ENCODE measurements at places on chromosomes 6 and 20. TPM values are rescaled to one million over a fixed set of nuclear protein-coding genes. Genes with fewer than 3 reads are reported as not detected.

GRCh38 chr6:46972531-46972930, 50.8 kb upstream of the ADGRF5 start:
- no peaks in the 10 kb centered on the region for H3K27me3 ChIP-seq
- H3K4me1 ChIP-seq: no peaks in the 10 kb centered on the region
- no peak overlapping the region for H3K4me3 ChIP-seq
- H3K27ac ChIP-seq: no peak overlapping the region

- no peaks in the 10 kb centered on the region for H3K27me3 ChIP-seq
- no peak for DNase-seq
- H3K4me1 ChIP-seq: peaks cover 13% of the 10 kb centered on the region
- H3K4me3 ChIP-seq: no peak overlapping the region
- no peak overlapping the region for H3K27ac ChIP-seq
These were observed 25.6 kb downstream of the DHX35 start for GRCh38 chr20:38987777-38988176.

- no peaks in the 10 kb centered on the region for H3K4me1 ChIP-seq
- DNase-seq: peak; percentile 92
- no peaks in the 10 kb centered on the region for H3K36me3 ChIP-seq
These were observed at the start of gene GPR6 for GRCh38 chr6:109978174-109979032. GPR6 (plus strand) TSS chr6:109978311; CDS start chr6:109979113, 802 bp downstream.

Gene AKAP12
- total RNA-seq: 70.1 TPM

DNA sequence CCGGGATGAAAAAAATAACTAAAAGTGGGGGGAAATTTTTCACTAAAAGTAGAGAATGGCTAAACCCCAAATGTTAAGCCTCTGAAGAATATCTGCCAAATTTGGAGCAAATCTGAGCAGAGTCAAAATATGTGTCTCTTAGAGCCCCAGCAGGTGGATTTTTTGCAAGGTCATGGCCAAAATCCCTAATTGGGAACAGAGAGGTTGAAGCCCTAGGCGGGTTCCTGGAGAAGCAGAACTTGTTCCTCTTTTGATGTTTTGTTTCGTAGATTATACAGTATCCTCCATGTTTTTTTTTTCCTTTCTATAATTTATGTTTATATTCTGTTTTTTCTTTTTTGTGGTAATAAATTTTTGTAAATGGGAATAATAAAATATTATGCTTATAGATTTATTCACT, 94.4 kb downstream of the PLCB4 start:
- H3K27ac ChIP-seq: no peak overlapping the region
- peaks cover 17% of the 10 kb centered on the region for H3K4me1 ChIP-seq
- DNase-seq: no peak
- no peak overlapping the region for H3K4me3 ChIP-seq
- no peaks in the 10 kb centered on the region for H3K27me3 ChIP-seq
- H3K36me3 ChIP-seq: no peaks in the 10 kb centered on the region

DNA sequence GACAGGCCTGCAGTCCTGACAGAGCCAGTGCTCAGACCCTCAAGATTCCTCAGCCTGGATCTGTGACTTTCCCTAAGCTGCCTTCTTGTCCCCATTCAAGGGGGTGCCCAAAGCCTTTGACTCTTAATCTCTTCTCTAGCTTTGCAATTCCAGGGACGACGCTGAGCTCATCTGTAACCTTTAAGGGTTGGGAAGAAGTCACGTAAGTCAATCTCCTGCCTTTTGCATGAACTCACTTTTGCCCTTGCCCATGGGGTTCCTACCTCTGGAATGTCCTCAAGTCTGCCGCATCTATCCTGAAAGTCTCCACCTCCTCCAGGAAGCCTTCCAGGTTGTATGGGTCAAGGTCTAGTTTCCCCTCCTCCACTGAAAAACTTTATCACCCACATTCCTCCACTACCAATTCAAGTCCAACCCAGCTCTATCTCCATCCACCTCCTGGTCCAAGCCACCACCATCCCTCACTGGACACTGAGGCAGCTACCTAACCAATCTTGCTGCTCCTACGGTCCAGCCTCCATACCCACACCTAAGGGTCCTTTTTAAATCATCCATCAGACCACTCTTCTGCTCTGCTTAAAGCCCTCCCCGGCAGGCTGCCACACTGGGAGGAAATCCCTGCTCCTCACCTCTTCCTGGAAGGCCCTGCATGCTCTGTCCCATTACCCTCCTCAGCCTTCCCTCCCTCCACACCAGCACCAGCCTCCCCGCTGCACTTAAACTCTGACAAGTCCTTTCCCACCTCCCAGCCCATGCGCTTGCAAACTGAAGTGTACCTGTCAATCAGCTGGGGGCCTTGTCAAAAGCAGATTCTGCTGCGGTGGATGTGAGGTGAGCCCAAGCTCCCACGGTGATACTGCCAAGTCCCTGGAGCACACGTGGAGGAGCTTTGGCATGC, 29.7 kb downstream of the PREX1 start:
- H3K27me3 ChIP-seq: no peaks in the 10 kb centered on the region
- H3K27ac ChIP-seq: no peak overlapping the region
- no peaks in the 10 kb centered on the region for H3K4me1 ChIP-seq
- no peaks in the 10 kb centered on the region for H3K36me3 ChIP-seq
- H3K4me3 ChIP-seq: no peak overlapping the region
- no peak for DNase-seq

DNA sequence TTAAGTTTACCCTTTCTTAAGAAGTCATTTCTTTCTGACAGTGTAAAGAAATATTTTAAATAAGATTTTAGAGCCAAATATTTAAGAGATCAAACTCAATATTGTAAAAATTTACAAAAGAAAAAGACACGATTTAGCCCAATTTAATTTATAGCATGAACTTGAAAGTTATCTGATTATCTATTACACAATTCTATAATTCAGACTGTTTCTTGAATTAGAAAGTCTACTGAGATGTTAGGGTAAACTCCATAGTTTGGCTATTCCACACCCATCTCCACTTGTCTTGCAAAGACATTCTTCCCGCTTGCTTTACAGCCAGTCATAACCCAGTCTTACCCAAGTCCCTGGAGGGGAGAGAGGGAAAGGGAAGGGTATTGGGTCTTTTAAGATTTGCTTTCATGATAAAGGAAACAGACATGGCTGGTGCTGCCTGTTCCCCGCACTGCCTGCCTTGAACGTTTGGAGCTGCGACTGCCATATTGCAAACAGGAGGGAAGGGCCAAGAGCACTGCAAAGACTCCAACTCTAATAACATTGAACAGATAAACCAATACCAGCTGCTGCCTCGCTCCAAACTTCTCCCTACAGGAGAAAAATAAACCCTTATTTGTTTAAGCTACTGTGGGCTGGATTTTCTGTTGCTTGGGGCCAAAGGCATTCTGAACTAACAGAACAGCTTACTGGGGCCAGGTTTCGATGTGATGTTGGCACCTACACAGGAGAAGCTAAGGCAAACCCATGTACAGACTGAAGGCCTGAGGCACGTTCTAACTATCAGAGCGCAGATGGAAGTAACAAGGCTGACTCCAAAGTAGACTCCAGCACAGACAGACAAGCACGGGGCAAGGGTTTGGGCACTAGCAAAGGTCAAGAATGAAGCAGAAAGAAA, 552.3 kb upstream of the JARID2 start:
- H3K4me1 ChIP-seq: no peaks in the 10 kb centered on the region
- H3K27ac ChIP-seq: no peak overlapping the region
- H3K36me3 ChIP-seq: no peaks in the 10 kb centered on the region
- no peaks in the 10 kb centered on the region for H3K27me3 ChIP-seq

Gene TULP1
- not detected for total RNA-seq

DNA sequence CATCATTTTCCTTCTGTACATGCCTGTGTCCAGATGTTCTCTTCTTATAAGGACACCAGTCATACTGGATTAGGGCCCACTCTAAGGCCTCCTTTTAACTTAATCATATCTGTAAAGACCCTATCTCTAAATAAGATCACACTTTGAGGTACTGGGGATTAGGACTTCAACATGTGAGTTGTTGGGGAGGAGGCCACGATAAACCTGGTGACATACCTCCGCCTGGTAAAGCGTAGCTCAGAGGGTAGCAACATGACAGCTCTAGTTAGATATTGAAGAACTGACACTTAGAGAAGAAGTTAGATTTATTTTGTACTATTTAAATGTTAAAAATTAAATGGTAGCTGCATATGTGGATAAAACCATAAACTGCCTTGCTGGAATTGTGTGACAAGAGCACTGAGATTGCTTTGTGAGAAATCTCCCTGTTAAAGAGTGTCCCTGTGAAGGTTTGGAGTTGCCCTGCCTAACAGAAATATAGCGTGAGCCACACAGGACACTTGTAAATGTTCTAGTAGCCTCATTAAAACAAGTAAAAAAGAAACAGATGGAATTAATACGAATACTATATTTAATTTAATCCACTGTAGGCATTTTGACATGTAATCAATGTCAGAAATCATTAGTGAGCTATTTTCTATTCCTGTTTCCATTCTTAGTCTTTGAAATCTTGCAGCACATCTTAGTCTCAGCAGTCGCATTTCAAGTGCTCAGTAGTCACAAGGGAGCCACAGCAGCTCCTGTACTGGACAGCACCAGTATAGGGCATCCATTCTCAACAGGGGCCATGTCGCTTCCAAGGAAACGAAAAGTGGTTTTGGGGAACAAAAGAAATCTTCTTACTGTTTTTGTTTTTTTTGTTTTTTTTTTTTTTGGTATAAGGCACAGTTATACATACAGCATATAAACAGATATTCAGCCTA, 13.4 kb downstream of the PLCB1 start:
- no peaks in the 10 kb centered on the region for H3K36me3 ChIP-seq
- H3K4me3 ChIP-seq: no peak overlapping the region
- peaks cover 5% of the 10 kb centered on the region for H3K27me3 ChIP-seq
- DNase-seq: no peak

DNA sequence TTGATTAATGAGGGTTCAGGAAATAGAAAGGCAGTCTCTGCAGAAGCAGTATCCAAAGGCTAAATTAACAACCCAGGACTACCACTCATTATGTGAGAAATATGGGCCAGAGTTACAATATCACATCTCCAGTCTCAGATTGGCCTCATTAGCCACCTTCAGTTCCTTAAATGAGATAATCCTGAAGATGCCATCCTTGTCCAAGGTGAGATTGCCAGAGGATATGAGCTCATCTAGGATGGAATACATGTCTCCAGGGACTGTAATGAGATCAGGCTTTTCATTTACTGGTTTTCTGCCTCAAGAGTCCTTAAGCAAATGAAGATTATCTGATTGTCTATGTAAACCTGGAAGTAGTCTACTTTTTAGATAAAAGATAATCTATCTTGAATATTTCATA, 196.3 kb downstream of the FUT9 start:
- no peaks in the 10 kb centered on the region for H3K4me1 ChIP-seq
- H3K27me3 ChIP-seq: no peaks in the 10 kb centered on the region
- no peak overlapping the region for H3K27ac ChIP-seq
- no peak overlapping the region for H3K4me3 ChIP-seq
- H3K36me3 ChIP-seq: no peaks in the 10 kb centered on the region

DNA sequence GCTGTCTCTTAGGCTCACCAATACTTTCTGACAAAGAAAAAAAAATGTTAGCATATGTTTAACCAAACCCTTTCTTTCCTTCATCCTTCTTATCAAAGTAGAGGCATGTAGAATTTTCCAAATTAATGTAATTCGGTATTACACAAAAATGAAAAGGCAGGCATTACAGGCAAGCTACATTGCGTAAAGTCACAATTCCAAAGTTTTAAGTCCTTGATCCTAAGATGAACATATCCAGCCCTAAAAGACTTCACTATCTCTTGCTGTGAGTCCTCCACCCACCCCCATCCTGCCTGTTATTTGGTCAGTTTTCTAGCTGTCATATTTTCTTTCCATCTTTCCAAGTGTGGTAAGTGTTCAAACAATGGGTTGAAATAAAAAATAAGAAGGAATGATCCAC, 12.1 kb upstream of the TENT5A start:
- no peaks in the 10 kb centered on the region for H3K27me3 ChIP-seq
- no peaks in the 10 kb centered on the region for H3K36me3 ChIP-seq
- peaks cover 58% of the 10 kb centered on the region for H3K4me1 ChIP-seq
- H3K27ac ChIP-seq: no peak overlapping the region
- no peak overlapping the region for H3K4me3 ChIP-seq
- DNase-seq: no peak

GRCh38 chr6:103538381-103538780, 1321.3 kb downstream of the HACE1 start:
- no peak overlapping the region for H3K27ac ChIP-seq
- H3K27me3 ChIP-seq: no peaks in the 10 kb centered on the region
- DNase-seq: no peak
- no peaks in the 10 kb centered on the region for H3K36me3 ChIP-seq
- H3K4me1 ChIP-seq: no peaks in the 10 kb centered on the region

DNA sequence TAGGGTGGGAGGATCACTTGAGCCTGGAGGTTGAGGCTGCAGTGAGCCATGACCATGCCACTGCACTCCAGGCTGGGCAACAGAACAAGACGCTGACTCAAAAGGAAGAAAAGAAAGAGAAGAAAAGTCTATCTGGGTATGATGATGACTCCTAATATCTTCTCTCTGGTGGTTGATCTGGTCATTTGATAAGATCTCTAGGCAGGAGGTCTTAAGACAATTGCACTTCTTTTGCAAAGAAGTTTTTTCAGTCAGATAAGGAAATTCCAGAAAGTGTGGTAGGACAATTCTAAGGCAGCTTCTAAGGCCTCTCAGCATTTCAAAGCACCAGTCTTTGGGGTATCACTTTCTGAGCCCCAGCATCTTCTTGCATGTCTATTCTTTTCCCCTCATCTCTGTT, 7.7 kb upstream of the AIF1 start:
- no peak overlapping the region for H3K4me3 ChIP-seq
- no peak for DNase-seq
- no peaks in the 10 kb centered on the region for H3K4me1 ChIP-seq
- H3K27ac ChIP-seq: no peak overlapping the region
- no peaks in the 10 kb centered on the region for H3K27me3 ChIP-seq

Gene CST5
- total RNA-seq: not detected

DNA sequence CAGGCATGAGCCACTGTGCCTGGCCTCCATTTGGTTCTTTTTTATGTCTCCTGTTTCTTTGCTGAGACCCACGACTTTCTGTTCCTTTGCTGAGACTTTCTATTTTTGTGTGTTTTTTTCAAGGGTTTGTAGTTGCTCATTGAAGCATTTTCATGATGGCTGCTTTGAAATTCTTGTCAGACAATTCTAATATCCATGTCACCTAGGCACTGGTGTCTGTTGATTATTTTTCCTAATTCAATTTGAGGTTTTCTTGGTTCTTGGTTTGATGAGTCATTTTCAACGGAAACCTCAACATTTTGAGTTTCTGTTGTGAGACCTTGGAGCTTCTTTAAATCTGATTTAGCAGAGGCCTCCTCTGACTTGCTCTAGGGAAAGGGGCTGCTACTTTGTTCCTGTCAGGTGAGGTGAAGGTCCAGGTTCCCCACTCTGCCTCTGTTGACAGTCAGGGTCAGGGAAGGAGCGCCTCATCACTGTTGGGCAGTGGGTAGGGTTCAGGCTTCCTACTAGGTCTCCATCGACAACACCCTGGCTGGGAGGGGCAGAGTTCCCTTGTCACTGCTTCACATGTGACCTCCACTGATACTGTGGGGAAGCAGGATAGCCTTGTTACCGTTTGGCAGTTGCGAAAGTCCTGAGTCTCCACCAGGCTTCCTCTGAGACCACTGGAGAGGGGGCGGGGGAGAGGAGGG, 67.2 kb upstream of the RNF24 start:
- no peak overlapping the region for H3K4me3 ChIP-seq
- H3K4me1 ChIP-seq: peaks cover 31% of the 10 kb centered on the region
- H3K27ac ChIP-seq: peak overlapping the region; percentile 83

Gene FOXS1
- 0.36 TPM for total RNA-seq

All from osteoblast (primary cell).